ENCODE measurements at places on chromosomes 13 and 19. TPM values are rescaled to one million over a fixed set of nuclear protein-coding genes. Genes with fewer than 3 reads are reported as not detected.

PLPP2 gene
- 4.4 TPM for total RNA-seq

SPC24 gene
- 106 TPM for total RNA-seq

GRCh38 chr13:100443278-100443997, 145.2 kb downstream of the GGACT start:
- no peaks in the 10 kb centered on the region for H3K4me1 ChIP-seq
- no peak for DNase-seq
- no peaks in the 10 kb centered on the region for H3K36me3 ChIP-seq
- no peak overlapping the region for H3K27ac ChIP-seq
- no peak overlapping the region for H3K4me3 ChIP-seq

ZNF135 gene
- not detected for total RNA-seq

- H3K4me3 ChIP-seq = no peak overlapping the region
- no peaks in the 10 kb centered on the region for H3K4me1 ChIP-seq
- H3K27me3 ChIP-seq = no peaks in the 10 kb centered on the region
These were observed 93.9 kb upstream of the TDRD3 start for GRCh38 chr13:60303166-60303565.

TLE6 gene
- 1.8 TPM for total RNA-seq
